ENCODE measurements at places on chromosomes 7 and 10.

GRCh38 chr10:11165591-11166543 is 148.2 kb downstream of the CELF2 start:
- no peak for DNase-seq

- no peak for DNase-seq
Observed at GRCh38 chr7:45055594-45056219, 33.1 kb downstream of the NACAD start.

DNA sequence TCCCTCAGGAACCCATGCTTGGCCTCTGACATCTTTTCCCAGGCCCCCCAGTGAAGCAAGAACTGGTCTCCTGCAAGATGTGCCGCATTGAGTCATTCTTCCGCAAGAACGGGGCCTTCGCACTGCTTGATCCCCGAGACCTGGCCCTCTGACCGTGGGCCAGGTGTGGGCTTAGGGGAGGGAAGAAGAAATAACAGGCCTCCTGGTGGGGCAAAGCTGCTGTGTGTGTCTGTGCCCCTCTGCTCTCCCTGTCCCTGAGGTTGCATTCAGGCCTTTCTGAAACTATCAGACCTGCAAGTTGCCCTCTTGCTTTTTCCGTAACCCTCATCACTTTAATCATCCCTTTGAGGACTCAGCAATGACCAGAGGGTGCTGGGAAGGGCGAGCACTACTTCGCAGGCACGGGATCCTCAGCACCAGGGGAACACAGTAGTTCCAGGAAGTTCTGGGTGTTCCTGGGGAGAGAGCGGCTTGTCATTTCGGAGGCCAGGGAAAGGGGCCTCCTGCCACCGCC is 6.0 kb downstream of the ATP6V1F start:
- DNase-seq = no peak

- no peak for DNase-seq
Observed at GRCh38 chr7:30994206-30995100, 30.7 kb downstream of the GHRHR start.

- DNase-seq = no peak
Observed at GRCh38 chr7:22712999-22713398, 14.0 kb upstream of the IL6 start.

DNA sequence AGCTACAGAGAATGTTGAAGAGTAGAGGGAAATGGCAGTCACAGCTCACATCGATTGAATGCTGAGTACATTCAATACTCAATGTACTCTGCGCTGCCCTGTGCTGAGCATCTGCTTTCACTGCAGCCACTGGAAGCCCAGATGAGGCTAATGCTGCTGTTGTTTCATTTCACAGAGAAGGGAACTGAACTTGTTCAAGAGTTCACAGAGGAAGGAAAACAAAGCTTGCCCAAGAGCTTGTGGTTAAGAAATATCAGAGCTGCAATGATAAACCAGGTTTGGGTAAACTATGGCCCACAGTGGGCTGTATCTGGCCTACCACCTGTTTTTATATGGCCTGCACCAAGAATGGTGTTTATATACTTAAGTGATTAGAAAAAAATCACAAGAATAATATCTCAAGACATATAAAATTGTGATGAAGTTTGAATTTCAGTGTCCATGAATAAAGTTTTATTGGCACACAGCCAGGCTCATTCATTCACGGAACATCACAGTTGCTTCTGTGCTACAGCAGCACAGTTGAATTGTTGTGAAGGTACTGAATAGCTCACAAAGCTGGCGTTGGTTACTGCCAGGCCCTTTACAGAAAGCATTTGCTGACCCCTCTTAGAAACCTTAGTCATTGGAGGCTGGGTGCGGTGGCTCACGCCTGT is 64.1 kb downstream of the CFAP58 start:
- DNase-seq = no peak

DNA sequence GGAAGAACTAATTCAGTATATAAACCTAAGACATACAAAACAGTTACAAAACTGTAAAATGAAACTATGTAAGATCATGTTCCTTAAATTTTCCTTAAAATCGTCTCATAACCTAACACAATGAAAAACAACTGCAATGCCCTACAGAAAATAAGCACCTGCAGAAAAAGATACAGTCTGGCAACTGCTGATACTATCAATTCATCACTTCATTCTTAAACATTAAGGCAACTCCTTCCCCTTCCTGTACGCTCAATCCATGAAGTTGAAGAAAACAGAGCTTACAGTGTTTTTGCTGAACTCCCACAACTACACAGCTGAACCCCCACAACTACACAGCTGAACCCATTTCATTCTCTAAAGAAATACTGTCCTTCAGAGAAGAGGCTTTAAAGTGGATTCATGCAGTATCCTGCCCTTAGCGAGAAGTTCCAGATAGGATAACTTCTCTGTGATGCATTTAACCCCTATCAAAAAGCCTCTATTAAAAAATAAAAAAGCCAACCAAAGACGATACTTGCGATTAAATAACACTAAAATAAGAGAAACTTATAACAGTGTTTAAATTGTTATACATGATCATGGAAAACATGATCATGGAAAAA is 50.0 kb downstream of the JMJD1C start:
- DNase-seq = no peak

DNA sequence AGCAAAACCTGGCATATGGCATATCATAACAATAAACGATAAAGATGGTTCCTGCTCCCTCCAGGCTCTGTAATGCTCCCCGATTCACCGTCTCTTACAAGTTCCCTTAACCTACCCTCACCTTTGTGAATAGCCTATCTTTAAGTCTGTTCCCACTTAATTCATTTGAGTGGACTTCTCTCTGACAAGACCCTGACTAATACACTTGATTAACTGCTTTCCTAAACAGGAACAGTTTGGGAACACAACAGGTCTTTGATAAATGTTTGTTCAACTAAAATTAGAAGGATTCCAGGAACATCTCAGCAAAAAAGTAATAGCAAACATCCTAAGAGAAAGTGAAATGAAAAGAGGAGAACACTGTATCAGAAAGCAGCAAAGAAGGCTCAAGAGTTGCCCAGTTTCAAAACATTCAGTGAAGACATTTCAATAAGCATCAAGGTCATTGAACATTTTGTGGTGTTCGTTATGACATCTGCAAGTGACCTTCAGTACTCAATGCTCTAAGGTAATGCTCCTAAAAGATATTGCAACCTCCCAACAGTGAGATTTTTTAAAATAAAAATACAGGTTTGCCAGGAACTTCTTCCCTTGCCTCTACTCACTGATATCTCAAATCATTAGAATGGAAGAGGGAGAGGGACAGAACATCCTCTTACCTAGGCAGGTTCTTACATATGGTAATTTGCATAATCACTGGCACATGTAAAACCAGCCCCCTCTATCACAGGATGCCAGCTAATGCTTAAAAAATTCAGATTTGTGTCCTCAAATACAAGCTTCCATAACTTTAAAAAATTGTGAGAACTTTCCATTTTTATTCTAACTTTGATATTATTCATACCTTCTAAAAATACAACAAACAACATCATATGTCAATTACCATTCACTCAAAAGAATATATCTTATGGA is 11.4 kb upstream of the ARHGAP12 start:
- no peak for DNase-seq

- no peak for DNase-seq
Observed at GRCh38 chr10:61822781-61823230, 78.7 kb upstream of the ARID5B start.

- DNase-seq = no peak
Observed at GRCh38 chr7:42456756-42457276, 219.8 kb upstream of the GLI3 start.

DNA sequence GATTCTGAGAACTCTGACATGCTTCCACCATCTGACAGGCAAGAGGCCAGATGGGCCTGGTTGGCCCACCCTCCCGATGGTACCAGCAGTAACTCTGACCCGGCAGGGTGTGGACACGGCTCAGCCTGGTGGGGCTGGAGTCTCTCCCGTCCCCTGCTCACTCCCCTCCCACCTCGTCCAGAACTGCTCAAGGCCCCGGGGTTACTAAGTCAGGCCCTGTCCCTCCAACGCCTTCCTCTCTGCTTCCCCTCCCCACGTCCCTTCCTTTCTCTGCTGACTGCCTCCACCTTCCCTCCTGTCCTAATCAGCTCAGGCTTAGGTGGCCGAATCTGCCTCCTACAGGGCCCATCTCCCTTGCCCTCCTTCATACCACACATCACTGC is 12.5 kb downstream of the CALML5 start:
- no peak for DNase-seq

All from non-pigmented ciliary epithelial cell (primary cell).